ENCODE measurements at places on chromosomes 4 and X.
A peak's percentile ranks its signal among the peaks of the same experiment; 100 is the strongest.

GRCh38 chr4:114237997-114238396 is 258.6 kb upstream of the ARSJ start:
- no peak for DNase-seq

- DNase-seq: no peak
Observed at GRCh38 chr4:84917869-84918600, 48.5 kb downstream of the WDFY3 start.

DNA sequence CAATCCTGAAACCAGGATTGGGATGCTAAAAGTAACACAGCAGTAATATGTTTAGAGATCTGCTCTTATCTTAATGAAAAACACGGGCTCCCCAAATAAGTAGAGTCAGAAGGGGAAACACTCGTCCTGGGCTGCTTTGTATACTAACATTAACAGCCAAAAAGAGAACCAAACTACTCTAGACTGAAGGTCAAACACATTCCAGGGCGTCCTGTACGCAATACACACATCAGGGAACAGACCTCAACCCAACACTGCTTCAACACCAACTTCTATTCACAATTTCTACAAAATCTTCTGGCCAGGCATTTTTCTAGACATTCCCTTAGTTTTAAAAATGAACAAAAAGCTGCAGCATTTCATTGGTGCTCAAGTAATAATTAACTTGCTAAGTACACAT is 21.4 kb downstream of the FAT1 start:
- DNase-seq: no peak

DNA sequence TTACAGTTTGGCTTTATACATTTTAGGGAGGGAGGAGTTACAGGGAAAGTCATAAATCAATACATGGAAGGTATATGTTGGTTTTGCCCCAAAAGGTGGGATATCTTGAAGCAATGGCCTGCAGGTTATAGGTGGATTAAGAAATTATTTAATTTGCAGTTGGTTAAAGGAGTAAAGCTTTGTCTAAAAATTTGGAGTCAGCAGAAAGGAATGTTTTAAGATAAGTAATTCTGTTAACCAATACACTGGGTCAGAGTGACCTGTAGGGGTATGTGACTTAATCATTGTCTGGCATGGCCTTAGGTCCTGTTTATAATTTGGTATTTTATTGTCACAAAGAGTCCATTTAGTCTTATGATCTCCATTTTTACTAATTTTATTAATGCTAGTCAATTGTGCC is 115.0 kb downstream of the AGTR2 start:
- no peak for DNase-seq

DNA sequence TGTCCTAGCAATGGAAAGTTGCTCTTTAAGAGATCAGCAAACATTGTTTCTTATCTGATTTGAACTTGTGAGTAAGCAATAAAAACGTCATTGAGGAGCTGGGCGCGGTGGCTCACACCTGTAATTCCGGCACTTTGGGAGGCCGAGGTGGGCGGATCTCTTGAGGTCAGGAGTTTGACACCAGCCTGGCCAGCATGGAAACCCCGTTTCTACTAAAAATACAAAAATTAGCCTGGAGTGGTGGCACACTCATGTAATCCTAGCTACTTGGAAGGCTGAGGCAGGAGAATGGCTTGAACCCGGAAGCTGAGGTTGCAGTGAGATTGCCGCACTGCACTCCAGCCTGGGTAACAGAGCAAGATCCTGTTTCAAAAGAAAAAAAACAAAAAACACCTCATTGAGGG is 11.2 kb upstream of the PLAC8 start:
- peak; percentile 84 for DNase-seq

Data from left colon (tissue), 2 donors.